ENCODE measurements at places on chromosomes 16 and 17.

DNA sequence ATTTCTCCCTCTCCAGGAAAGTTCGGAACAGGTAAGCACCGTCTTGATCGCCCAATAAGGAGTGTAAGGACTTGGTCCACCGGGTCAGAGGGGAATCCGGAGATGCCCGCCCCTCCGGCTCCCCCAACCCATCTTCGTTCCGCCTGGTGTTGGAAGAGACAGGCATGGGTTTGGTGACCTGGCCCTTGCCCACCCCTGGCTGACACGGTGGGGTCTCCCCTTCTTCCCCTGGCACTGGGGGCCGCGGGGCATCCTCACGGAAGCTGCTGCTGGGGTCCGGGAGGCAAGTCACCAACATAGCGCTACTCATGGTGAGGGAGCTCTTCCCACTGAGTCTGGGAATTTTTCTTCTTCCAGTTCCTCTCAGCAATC is 3.2 kb downstream of the AXIN2 start:
- no peak for DNase-seq

DNA sequence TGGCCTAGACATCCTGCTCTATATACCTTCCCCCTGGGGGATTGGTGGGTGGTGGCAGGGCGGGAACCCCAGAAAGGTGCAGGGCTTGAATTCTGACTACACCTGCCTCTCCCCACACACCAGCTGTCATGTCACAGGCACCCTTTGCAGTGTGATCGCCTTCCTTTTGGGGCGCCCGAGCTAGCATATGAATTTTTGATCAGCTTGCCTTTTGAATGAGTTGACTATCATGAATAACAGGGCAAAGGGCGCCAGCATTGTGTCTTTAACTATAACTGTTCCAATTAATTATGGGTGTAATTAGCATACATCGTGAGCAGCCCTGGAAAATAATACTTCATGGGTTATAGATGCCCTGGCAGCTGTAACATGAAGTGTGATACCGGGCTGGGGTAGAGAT is 72.7 kb downstream of the CYLD start:
- DNase-seq, result no peak

DNA sequence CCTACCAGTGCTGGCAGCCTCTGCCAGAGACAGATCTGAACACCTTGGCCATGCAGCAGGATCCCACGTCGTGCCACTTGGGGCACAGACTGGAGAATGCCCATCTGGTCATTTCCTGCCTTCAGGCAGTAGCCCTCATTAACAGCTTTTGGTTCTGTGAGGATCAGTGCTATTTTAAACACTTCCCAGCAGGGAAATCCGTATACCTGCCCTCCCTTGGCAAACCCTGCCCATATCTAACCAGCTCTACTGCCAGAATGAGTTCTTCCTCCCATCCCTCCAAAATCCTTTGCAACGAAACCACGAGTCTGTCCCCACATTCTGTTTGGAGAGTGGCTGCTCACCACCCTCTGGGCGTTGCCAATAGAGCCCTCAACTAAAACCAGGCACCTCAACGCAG is 245.7 kb downstream of the ENGASE start:
- no peak for DNase-seq

DNA sequence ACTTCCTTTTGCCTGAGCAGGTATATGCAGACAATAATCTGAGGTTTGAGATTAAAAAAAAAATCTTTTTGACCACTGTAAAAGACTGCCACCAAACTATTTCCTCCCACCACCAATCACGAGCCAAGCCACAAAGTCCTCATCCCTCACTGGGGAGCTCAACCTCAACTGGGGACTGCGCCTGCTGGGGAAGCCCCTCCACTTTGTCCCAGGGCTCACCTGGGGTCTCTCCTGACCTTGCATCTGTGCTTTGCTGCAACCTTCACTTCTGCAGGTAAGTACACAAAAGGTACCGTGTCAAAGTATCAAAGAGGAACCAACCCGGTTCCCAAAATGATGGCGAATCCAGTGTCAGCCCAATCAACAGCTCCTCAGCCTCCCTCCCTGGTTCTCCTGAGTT is 35.5 kb downstream of the TLE7 start:
- no peak for DNase-seq

DNA sequence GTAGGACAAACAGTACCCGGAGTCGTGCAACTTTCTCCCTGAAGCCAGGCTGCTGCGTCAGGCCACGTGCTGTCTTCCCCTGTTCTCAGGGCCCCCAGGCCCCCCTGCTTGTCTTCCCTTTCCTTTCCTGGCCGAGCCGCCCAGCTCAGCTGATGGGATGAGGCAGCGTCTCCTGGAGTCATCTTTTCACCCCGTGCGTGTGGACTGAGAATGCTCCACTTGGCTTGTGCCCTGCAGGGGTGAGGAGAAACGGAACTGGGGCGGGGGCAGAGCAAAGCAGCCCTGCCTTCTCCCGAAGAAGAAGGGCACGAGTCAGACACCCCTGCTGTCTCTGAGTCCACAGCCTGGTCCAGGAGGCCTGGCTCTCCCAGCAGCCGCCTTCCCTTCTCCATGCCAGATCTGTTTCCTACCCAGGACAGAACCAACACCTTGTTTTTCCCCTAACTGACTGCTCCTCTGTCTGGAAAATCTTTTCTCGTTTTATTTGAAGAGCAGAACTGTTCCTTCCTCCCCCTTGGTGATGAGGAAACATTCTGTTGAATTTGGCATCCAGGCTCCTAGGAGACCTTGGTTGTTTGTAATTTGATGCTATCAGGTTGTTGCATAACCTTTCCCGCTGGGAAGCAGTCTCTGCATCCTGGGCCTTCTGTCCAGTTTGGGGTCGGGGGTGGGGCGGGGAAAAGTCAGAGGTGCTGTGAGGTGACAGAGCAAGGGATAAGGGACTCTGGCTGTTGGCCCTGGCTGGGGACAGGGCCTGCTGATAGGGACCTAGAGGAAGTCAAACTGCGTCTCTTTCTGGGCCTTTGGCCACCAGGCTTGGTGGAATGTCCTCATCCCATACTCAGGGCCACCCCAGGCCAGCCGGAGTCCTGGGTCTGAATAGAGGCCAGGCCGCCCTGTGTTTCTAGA is 78.8 kb downstream of the WIPI1 start:
- DNase-seq, result no peak

DNA sequence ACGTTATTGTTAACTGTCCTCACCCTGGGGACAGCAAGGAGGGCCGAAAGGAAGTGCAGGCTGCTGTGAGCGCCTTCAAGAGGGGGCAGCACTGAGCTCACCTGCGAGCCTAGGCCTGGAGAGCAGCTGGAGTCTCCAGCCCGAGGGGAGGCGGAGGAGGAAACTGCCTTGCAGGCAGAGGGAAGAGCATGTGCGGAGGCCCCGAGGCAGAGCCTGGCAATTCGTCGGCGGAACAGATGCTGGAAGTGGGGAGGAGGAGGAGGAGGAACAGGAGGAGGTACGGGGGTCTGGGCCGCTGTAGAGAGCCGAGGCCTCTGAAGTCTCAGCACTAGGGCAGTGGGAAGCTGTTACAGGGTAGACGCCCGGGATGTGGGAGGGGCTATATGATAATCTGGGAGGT is 49.6 kb upstream of the PLCG2 start:
- DNase-seq, result peak; percentile 66

- no peak for DNase-seq
These were observed 80.0 kb upstream of the NKD1 start for GRCh38 chr16:50467943-50468748.

- no peak for DNase-seq
These were observed 62.8 kb upstream of the GCSH start for GRCh38 chr16:81158964-81159363.

- DNase-seq, result no peak
These were observed 7.4 kb upstream of the ZNF469 start for GRCh38 chr16:88375236-88375975.

DNA sequence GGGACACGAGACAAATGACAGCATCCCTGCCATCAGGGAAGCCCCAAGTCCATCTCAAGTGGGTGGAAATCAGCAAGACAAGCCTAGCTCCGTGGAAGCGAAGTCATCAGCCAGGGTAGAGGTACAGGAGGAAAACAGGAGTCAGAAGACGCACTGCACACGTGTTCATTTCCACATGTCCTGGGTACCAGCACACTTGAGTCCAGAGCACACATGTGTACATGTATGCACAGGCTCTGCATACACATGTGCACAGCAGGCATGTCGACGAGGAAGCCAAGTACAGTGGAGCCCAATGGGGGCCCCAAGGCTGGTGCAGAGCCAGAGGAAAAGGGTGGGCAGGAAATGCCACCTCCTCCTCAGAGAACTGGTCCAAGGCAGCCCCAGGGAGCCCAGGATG is 75.9 kb downstream of the ZNF423 start:
- DNase-seq, result no peak

GRCh38 chr16:164827-165538 is 795 bp upstream of the HBM start:
- DNase-seq, result no peak

GRCh38 chr16:84785843-84786581 is 33.8 kb upstream of the CRISPLD2 start:
- no peak for DNase-seq

DNA sequence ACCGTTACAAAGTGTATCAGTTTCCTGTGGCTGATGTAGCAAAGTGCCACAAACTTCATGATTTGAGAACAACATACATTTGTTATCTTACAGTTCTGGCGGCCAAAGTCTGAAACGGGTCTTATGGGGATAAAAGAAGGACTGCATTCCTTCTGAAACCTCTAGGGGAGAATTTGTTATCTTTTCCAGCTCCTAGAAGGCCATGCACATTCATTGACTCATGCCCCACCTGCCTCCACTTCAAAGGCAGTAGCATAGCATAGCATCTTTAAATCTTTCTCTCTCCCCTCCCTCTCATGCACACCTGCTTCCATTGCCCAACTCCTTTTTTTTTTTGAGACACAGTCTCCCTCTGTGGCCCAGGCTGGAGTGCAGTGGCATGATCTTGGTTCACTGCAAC is 190.7 kb upstream of the DYNLRB2 start:
- no peak for DNase-seq

DNA sequence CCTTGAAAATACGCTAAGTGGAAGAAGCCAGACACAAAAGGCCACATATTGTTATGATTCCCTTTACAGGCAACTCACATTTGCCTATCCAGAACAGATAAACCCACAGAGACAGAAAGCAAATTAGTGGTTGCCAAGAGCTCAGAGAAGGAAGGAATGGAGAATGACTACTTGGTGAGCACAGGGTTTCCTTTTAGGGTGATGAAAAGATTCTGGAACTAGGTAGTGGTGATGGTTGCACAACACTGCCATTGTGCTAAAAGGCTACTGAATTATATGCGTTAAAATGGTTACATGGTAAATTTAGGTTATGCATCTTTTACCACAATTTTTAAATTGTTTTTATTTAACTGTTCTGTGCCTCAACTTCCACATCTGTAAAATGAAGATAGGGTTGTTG is 4.4 kb downstream of the COPRS start:
- DNase-seq, result no peak

All from OCI-LY7 (cell line).